ENCODE measurements at places on chromosomes 1 and 21. TPM values are rescaled to one million over a fixed set of nuclear protein-coding genes. Genes with fewer than 3 reads are reported as not detected.

RAB3B gene
- 11.4 TPM for total RNA-seq

C1QTNF12 gene
- 0.76 TPM for total RNA-seq

NEGR1 gene
- 2.0 TPM for total RNA-seq

WNT3A gene
- not detected for total RNA-seq

Measured in glomerular endothelial cell (primary cell).